ENCODE measurements at places on chromosomes 11 and 22.

DNA sequence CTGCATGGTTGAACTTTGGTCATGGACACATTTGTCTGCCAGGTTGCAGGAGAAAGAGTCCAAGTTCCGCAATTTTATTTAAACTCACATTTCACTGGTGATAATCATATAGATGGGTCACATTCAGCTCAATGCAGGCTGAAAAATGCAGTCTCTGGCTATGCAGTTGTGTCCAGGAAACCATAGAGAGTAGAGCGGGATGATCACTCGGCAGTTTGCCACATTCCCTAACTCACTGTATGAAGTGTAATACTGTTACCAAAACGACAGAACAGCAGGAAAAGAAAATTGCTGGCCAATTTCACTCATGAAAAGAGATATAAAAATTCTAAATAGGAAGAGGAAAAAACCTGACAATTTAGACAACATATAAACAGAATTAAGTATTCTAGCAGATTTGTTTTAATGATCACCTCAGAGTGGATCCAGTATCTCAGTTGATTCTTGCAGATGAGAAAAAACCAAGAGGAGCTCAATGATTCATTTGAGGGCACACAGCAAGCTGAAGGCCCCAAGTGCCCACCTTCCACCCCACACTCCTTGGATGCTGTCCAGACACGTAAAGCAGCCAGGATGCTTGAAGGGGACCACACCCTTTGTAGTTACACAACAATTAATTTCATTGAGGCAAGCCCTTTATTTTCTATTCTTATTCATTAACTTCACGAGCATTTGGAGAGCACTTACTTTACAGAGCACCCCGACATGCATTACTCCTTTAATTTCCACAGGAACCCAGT, 422.3 kb downstream of the SOX6 start:
- DNase-seq = no peak

DNA sequence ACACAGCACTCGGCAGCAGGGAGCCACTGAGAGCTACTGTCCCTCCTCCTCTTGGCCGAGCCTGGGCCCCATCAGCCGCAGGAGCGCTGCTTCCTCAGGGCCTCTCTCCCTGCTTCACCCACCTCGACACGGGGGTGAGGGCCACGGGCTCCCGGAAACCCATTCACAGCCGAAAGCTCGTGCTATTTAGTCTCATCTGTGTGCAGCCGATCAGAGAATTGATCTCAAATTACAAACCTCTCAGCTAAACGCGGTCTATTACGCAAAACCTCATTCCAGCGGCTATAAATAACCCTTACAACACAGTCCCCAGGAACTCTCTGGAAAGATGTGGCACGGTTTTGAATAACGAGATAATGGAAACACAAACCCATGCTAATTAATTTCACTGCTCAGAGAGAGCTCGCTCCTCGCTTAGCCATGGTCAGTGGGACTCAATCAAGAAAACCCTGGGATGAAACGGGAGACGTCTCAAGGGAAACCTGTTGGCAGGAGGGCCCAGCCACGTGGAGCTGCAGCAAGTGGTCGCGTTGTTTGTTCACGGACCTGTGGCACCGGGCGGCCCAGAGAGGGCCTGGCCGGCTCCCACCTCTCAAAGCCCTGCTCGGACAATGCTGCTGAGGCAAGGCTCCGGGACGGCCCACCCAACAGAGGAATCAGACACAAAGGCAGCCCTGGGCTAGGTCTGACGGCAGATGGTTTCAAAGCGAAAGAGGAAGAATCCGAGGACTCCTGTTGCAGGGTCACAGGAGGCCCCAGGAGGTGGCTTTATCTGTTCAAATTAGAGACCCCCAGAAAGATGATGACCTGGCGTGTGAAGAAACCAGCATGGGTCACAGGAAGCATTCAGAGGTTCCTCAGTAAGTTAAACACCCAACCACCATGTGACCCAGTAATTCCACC, 210.5 kb downstream of the CTTN start:
- peak; percentile 68 for DNase-seq

DNA sequence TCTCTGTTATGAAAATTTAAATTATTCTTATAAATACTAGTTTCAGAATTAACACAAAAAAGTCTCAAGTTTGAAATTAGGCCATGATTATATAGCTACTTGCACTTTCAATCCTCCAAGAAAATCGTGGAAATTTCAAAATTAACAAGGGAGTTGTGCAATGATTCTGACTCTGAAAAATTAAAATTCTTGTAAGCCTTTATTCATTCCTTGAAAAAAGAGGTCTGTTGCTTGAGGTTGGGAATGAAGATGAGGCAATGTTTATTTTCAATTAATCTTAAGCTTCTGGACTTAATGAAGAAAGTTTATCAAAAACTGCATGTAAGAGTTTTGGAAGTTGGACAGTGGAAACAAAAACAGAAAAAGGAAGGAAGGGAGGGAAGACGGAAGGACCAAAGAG, 128.2 kb upstream of the FIBIN start:
- DNase-seq = no peak

DNA sequence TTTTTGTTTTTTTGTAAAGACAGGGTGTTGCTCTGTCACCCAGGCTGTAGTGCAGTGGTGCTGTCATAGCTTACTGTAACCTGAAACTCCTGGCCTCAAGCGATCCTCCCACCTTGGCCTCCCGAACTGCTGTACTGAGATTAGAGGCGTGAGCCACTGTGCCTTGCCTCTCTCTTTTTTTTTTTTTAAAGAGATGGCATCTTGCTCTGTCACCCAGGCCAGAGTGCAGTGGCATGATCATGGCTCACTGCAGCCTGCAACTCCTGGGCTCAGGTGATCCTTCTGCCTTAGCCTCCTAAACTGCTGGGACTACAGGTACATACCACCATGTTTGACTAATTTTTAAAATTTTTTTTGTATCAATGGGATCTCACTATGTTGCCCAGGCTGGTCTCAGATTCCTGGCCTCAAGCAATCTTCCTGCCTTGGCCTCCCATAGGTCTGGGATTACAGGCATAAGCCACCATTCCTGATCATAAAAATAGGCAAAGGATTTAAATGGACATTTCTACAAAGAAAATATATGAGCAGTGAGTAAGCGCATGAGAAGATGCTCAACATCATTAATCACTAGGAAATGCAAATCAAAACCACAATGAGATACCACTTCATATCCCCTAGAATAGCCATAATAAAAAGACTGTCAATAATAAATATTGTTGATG, 17.3 kb upstream of the CLNS1A start:
- no peak for DNase-seq

GRCh38 chr11:74135127-74135840, 35.5 kb downstream of the C2CD3 start:
- no peak for DNase-seq

- no peak for DNase-seq
Measured at GRCh38 chr11:112715056-112715455, 246.2 kb upstream of the NCAM1 start.

- no peak for DNase-seq
Measured at GRCh38 chr11:71284525-71285092, 32.2 kb upstream of the SHANK2 start.

DNA sequence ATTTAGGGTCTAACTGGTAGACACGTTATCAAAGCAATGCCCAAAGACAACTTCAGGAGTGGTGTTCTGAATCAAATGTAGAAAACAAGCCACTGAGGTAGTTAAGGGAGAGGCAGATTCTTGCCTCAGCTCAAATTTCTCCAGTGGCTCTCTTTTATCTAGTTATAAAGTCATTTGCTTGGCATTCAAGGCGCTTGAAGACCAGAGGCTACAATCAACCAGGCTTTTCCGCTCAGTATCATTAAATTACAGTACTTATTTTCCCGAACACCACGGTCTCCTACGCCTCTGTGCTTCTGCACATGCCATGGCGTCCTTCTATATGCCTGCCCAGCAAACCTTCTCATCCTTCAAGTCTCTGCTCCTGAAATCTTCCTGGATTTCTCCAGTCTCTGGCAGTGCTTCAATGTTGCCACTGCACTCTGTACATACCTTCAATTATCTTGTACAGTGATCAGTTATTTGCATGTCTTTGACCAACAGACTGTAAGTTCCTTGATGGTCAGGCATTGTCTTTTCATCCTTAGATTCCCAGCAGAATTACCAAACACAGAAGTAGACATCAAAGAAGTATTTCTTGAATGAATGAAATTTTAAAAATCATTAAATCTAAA, 1.4 kb downstream of the POGLUT3 start:
- no peak for DNase-seq

GRCh38 chr22:29635734-29636357, 32.4 kb downstream of the NF2 start:
- no peak for DNase-seq

- no peak for DNase-seq
Measured at GRCh38 chr11:19559746-19560145, 152.9 kb upstream of the NAV2 start.

- DNase-seq = no peak
Measured at GRCh38 chr22:48362721-48363404, 1464.8 kb downstream of the BRD1 start.

DNA sequence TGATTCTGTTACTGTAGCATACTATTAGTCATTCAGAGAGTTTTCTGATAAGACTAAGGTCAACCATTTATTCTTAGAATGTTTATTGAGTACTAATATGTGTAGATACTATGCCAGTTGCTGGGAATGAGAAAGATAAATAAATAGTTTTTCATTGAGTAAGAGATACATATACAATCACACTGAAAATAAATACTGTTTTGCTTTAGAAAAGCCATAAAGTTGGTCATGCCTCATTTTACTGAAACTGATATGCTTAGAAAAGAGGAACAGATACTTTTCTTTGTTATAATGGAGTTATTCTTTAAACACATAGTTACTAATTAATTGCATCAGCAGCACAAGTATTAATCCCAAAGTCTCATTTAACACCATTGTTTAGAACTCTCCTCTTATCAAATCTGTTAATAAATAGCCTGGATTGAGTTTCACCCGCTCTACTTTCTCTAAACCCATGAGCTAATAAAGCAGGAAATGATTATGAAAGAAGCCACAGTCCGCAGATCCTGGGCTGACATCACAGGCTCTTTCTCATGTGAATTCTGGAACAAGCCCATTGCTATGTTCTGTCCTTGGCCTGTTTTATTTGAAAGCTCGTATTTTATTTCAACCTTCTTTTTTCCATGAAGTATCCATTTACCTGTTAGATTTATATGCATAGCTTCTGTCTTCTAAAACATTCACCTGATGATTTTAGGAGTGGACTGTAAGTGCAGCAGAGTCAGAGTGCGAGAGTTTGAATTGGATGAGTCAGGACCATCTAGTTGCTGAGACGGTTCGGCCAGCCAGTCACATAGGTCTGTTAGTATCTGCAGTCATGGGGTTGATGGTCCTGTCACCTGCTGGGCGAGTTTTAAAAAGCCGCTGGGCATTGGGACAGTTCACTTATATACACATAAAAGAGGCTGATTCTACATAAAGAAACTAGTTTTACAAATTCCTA, 35.5 kb downstream of the PIWIL4 start:
- no peak for DNase-seq

- no peak for DNase-seq
Measured at GRCh38 chr22:37183432-37184379, 4.3 kb downstream of the C1QTNF6 start.

- DNase-seq = no peak
Measured at GRCh38 chr11:31326470-31327148, 42.9 kb downstream of the DCDC1 start.

GRCh38 chr11:33438301-33438700, 181.1 kb downstream of the HIPK3 start:
- DNase-seq = no peak

- no peak for DNase-seq
Measured at GRCh38 chr22:30637701-30638114, 2.1 kb downstream of the SLC35E4 start.

DNA sequence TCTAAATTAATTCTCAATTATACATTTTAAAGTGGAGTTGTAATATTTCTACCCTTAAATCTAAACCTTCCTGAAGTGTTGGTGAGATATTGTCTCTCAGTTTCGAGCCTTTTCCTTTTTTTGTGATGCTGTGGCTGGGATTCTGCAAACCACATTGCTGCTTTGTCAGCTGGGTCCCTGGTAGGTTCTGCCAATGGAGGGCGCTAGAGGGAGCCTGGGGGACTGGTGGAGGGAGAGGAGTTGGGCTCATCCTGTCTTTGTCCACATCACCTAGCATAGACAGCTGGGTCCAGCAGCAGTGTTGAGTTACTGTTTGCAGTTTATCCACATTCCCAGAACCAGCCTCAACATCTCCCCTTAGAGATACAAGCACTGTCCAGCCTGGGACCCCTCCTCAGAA, 41.0 kb downstream of the TRAF6 start:
- DNase-seq = no peak

DNA sequence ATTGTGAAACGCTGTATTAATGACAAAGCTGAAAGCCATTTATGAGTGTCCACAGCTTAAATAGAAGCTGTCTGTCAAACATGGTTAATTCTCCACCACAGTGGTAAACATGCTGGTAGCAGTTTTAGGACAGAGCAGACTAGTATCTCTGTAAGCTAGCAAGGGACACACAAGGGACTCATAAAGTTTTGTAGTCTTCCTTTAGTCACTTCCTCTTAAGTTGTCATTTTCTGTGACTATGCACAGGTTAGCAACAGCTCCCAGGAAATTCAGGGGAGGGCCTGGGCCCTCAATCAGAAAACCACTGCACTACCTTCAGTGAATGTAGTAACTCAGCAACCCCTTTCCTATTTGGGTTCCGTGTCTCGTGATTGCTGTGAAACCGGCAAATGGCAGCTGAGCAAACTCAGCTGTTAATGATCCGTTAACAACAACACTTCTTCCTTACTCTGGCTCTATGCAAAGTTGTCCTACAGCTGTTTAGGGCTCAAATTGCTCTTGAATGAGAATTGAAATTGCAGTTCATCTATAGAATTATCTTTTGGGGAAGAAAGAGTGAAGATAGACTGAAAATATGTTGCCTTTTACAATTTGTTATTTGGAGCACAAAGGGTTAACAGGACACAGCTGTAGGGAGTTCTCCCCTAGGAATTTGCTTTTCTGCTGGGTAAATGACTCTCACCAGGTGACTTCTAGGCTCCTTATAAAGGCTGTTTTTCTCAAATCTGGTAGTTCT, at the start of gene MMP26:
MMP26 (plus strand) TSS at position 731 of the 736 bp plus-strand sequence.
- peak; percentile 54 for DNase-seq

- DNase-seq = no peak
Measured at GRCh38 chr22:23361676-23362075, 181.4 kb downstream of the BCR start.

GRCh38 chr11:112175599-112175952, 264 bp downstream of the BCO2 start:
- DNase-seq = no peak

DNA sequence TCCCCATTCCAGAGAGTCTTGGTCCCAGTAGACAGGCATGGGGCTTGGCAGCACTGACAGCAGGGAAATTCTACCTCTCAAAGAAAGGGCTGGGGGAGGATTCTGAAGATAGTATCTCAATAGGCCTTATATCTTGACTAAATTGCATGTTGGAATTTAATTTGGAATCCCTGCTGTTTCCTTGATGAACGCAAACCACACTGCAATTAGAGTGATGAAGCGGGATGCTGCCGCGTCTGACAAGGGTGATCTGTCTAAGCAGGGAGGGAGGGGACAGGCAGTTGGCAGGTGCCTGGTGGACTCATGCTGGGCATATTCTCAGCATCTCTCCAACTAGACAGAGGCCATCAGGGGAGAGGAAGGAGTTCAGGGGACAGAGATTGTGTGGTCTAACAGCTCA, 48.4 kb downstream of the COMMD9 start:
- no peak for DNase-seq

All from NCI-H2107 (cell line).